Activated CD4-positive, CD25-positive, alpha-beta regulatory T cell treated with anti-CD3 and anti-CD28 coated beads, Interleukin-2, amount 50 U/mL, for 16 hours (primary cell): ENCODE measurements at places on chromosomes 1 and 21.

GRCh38 chr1:68166348-68166747 is 66.0 kb downstream of the WLS start:
- no peak for DNase-seq

GRCh38 chr21:45482899-45483821 is 59.1 kb downstream of the SLC19A1 start:
- DNase-seq: no peak

- no peak for DNase-seq
Measured at GRCh38 chr1:21123287-21123948, 53.3 kb downstream of the EIF4G3 start.

DNA sequence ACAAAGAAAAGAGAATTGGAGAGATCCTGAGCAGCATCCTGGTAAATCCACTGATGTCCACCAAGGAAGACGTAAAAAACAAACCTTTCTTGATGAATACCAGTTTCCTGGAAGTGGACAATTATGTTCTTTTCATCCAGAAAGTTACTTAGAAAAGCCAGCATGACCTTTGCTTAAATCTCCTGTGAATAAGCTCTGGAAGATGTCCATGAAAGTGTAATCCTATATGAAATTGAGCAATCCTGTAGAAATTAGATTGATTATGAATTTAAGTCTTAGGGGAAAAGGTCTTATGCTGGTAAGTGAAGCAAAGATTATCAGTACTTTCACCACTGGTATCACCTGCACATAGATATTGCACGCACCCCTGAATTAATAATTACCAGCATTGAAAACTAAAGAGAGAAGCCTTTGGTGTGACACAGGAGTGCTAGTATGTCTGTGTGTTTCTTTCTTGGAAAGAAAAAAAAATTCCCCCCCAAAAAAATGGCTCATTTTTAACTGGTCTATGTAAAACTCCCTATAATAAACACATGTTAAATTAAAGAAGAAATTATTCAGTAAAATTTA is 164.5 kb upstream of the LHX8 start:
- DNase-seq: no peak

DNA sequence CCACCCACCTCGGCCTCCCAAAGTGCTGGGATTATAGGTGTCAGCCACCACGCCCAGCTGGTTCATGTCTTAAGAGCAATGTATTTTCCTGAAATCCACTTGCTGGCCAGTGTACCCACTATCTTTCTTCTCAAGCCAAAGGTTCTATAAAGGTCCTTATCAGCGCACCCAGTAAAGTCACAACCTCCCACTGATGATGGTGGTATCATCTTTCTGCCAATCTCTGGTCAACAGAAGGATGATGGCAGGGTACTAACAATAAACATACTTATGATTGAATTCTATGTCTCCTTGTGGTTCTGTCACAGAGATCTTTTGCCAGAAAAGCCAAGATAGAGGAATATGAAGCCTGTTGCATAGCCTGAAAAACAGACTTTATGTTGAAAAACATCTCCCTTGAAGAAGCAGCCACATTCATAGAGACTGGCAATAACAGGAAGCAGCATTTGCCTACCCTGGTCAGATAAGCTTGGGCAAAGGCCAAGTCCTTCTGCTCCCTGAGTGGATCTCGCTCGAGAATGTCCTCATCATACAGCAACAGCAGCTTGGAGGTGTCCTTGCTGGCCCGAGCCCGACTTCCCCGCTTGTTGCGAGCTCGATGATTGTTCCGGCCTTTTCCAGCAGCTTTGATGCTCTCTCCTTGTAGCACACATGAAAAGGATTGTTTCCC is 73.0 kb downstream of the DAP3 start:
- DNase-seq: no peak

DNA sequence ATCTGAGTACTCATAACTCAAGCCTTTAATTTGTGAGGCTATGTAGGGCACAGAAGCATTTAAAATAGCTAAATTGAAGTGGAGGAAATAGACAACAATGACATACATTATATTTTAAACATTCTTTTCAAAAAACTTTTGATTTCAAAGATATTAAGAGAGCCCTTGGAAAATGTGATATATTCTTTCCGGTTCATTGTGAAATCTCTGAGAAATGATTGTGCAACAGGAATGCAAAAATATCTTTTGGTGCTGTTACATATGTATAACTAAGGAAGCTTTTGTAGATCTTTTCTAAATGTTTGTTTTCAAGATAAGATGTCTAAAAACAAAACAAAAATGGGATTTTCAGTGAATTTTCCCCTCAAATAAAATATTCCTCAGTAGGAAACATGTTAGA is 185.2 kb downstream of the LEPR start:
- DNase-seq: no peak

GRCh38 chr1:39076127-39076798 is 50.1 kb downstream of the NDUFS5 start:
- DNase-seq: no peak

GRCh38 chr1:59541161-59541560 is 244.3 kb downstream of the FGGY start:
- DNase-seq: no peak

DNA sequence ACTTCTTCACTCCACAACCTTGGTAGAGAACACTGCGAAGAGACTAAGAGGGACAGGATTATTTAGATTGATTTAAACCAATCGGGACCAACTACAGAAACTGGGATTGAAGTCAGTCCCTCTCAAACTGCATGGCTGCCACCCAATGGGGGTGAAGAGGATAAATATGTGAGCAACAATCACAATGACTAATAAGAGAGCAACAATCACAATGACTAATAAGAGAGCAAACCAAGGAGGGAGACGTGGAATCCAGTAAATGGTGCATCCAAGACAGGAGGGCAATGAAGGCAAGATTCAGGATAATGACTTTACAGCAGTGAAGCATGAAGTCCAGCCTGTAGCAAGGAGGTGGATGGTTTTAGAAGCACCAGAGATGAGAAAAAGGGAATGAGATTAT is 322.8 kb downstream of the TTLL7 start:
- no peak for DNase-seq

DNA sequence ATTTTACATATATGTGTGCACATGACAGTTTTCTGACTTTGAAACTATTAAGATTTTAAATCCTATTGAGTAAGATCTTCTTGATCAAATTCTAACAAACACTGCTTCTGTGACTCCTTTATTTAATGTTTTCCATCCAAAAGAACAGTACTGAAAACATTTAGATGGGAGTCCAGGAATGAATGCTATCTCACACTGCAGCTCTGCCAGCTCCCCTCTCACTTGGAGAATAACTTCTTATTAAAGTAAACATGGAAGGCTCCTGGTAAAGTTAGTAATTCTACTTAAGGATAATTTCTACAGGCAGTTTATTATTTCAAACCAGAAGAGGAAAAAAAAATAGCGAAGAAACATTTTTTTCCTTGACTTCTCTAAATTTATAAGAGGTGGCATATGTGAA is 349.1 kb downstream of the DPYD start:
- DNase-seq: no peak

- DNase-seq: no peak
Measured at GRCh38 chr1:59596956-59597355, 217.8 kb upstream of the HOOK1 start.

DNA sequence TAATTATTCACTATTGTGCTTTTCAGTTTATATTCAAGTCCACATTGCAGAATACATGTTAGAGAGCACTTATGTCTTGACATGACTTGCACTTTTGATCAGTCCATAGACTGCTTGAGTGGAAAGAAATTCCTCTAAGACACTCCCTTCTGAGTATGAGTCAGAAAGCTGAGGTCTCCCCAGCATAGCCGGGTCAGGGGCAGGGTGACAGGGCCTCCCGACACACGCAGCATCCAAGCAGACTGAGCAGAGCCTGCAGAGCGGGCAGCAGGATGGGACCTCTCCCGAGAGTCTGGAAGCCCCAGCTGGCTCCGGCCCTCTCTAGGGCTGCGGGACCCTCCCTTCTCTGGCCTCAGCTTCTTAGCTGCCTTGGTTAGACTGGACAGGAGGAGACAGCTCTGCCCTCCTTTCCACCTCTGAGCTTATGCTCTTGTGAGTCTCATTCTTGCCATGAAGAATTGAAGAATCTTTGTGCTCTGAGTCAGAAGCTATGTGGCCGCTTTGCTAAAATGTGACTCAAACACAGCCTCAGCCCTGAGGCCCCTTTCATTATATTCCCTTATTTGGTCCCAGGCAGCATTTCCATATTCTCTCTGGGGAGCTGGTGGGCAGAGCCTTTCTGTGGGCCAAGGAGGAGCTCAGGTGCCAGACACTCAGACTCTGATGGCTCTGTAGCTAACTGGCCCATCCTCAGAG is 11.2 kb upstream of the CAPN2 start:
- DNase-seq: no peak
